Right hindlimb (tissue), 1 donor: ENCODE measurements at places on chromosomes 7 and 10.
A peak's percentile ranks its signal among the peaks of the same experiment; 100 is the strongest.

- no peak for DNase-seq
Observed at GRCh38 chr10:13560597-13560996, 26.2 kb upstream of the PRPF18 start.

DNA sequence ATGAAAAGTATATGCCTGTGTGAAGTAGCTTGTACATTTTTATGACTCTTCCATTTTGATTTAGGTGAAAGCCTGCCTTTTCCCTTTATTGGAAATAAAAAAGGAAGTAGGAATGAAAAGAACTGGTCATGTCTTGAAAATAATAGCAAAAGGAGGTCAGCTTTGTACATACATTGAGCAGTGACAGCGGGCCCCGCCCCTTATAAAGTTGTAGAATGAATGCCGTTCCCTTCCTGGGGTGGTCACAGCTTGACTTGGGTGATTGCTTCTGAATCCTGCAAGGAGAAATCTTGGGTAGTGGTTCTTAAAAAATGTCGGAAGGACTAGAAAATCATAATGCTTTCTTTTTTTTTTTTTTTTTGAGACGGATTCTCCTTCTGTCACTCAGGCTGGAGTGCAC lies 31.7 kb downstream of the CAMK1D start:
- DNase-seq: no peak

GRCh38 chr10:119263951-119264617 lies 56.7 kb downstream of the GRK5 start:
- DNase-seq: no peak

DNA sequence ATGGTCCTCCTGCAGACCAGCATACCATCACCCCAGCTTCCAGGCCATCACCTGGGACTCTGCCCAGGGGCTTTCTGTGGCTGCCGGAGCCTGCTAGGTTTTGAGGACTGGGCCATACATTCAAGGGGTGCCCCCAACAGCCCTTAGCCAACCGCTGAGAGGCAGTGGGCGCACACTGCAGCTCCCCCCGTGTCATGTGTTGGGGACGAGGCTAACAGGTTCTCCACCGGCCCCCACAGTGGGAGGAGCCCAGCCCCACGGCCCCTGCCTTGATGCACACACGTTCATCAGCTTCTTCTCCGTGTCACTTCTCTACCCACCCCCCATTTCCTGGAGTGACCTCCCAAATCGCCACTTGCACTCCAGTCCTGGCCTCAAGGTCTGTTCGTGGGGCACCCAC lies 543.2 kb upstream of the FOXK1 start:
- DNase-seq: no peak

- peak; percentile 60 for DNase-seq
Observed at GRCh38 chr7:95927756-95928155, 155.4 kb downstream of the DYNC1I1 start.

GRCh38 chr10:30784897-30785605 lies 155.5 kb upstream of the LYZL2 start:
- DNase-seq: peak; percentile 85

GRCh38 chr7:132907380-132907940 lies 174.4 kb downstream of the CHCHD3 start:
- no peak for DNase-seq

DNA sequence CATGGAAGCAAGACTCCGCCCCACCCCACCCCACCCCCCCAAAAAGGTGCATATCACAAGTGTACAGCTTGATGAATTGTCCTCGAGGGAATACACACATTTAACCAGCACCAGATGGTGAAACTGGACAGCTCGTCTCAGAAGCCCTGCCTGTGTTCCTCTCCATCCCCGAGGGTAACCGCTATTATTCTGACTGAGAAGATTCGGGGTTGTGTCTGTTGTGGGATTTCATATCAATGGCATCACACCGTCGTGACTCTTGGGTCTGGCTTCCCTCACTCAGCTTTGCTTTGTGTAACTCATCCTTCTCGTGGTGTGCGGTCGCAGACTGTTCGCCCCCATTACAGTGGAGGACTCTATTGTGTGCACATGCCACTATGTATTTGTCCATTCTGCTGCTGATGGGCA lies 18.9 kb downstream of the PODXL start:
- no peak for DNase-seq

DNA sequence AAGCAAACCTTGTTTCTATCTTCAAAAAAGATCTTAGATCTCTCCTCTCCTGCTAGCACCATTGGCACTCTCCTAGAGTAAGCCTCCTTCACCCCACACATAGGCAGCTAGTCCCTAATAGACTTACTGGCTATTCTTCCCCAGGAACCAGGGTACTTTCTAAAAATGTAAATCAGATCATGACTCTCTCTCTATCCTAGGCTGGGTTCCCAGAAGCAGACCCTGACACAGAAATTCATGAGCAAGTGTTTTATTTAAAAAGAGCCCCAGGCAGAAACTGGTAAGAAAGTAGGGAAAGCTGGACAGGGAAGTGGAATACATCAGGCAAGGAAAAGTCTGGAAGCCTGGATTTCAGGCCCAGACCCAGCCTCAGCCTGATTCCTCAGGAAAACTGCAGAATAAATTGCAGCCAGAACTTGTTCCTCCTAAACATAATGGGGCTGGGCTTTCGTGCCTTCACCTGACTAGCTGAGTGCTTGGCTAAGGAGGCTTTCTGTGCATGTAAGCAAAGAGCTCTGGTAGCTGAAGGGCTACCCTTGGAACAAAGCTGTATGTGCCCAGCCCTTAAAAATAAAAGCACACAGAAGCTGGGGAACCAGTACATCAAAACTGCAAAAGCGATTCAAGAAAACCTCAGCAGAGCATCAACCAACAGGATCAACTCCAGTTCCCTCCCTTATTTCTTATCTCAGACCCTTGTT lies 18.8 kb upstream of the SORBS1 start:
- no peak for DNase-seq

- DNase-seq: no peak
Observed at GRCh38 chr7:87310790-87311419, 34.6 kb upstream of the CROT start.

DNA sequence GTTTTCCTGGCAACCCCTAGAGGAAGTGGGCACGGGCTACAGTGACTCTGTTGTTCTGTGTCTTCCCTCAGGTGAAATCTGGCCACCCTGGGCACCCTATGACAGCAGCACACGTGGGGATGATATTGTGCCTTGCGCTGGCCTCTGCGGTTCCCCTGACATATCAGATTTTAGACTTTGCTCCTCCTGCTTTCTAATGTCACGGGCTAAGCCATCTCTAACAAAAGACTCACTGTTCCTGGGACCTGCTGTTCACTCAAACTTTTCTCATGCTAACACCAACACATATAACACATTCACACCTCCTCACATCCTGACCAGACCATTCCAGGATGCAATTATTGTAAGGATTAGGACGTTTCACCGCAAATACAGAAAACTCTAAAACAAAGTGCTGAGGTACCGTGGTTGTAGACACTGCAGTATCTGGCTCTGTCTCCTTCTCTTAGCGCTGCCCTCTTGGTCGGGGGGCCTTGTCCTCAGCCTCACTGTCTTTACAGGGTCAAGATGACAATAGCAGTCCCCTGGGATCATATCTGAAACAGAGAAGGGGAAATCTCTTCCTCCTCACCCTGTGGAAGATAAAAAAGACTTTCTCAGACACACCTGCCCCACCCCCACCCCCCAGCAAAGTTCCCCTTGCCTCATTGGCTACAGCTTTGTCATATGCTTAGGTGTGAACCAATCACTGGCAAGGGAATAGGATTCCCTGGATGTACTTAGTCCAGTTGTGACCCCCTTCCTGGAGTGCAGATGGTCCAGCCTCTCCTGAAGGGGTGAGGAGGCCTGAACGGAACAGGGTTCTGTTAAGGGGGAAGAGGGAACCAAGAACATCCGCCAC lies 14.1 kb downstream of the CHN2 start:
- no peak for DNase-seq

DNA sequence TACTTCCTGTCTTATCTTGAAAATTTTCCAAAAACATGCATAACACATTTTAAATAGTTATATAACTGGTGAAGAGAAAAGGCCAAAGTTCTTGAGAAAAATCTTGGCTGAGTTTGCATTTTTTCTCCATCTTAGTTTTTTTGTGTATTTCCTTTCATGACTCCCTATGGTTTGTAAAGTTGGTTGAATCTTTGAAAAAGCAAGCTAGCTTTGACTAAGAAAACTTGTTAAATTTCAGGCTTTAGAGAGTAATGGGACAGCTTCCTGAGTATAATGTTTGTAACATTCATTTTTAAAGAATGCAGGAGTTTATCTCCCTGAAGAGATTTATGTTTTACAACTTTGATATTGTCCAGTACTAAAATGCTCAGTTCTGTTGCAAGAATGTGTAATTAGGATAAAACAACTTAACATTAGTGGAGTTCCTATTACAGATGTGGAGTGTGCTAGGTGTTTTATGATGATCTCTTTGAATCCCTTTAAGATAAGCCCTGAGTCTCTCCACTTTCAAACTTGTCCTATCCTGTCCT lies 11.1 kb upstream of the HERPUD2 start:
- no peak for DNase-seq

DNA sequence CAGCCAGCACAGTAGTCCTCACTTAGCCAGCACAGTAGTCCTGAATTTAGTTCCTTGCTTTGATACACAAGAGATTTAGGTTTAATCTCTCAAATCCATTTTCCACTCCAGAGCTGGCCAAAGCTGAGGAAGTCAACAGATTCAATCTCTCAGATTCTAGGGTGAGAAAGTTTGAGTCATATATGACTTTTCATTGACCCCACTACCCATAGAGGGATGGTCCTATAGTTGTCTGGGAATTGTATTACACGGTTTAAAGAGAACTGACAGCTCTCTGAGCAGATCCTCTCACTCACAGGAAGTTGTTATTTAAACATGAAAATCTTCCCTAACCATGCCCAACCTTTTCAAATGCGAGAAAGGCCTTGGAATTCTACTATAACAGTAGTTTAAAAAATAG lies 641.8 kb upstream of the SEMA3D start:
- no peak for DNase-seq

DNA sequence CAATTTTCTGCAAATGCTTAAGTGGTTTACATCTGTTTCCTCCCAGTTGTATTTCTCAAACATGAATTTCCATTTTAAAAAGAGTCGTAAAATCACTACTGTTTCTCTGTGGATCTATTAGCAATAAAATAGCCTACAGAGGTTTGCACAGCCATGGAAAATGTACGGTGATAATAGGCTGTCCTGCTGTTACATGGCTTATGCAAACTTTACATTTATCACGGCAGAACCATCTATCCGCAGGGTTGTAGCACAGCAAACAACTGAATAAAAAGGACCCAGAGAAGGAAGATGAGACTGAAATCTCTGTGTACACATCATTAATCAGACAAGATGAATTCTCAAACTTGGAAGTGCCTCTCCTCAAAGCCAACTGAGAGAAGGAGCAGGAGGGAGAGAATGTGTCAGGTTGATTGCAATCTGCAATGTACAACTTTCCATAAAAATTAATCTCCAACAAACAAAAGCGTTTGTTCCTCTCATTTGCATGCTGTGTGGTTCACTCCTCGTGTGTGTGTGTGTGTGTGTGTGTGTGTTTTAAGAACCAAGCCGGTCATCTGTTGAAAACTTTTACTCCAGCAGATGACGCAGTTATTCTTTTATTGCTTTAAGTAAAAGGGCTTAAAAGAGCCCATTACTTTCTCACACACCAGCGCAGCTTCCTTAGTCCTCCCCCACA lies 279.3 kb downstream of the SKAP2 start:
- no peak for DNase-seq

DNA sequence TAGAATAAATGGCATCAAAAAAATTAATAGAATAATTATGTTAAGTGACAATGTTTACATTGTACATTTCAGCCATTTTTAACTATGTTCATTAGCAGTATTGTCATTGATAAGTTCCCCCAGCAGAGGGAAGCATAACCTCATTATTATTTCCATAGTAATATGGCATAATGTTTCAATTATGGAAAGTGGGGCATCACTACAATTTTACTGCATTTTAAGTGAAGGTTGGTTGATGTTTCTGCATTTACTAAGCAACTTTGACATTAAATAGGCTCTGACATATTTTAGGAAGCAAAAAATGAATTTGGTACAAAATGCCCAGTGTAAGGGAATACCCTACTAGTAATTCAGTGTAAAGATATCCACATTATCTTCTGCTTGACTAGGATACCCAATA lies 218.3 kb downstream of the SEMA3A start:
- DNase-seq: no peak

DNA sequence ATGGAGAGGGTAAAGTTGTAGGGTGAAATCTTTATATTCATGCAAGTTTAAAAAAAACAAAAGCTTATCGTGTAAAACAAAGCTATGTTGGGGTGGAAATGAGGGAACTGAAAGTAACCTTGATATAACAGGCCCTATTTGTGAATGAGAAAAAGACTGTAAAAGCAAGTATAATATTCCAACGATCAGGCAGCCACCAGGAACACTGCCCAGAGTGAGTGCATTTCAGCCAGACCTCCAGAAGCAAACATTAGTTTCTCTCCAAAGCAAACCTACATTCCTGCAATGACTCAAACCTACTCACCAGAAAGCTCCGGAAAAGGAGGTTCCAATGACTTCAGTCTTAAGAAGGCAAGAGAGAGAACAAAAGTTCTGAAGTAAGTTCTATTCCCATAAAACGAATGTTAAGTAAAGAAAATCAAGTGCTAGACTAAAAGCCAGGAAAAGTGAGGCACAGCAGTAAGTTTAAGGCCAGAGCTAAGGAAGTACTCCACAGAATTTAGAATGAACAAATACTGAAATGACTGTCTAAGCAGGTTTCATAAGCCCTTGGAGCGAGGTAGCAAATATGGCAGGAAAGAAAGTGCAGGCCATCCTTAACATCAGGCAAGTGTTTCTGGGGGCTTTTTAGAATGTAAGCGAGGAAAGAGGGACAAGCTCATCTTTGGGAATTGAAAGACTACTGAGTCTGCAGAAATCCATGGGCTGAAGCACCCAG lies 493.1 kb downstream of the XPNPEP1 start:
- DNase-seq: peak; percentile 51

GRCh38 chr7:114214466-114214865 lies 200.1 kb upstream of the FOXP2 start:
- DNase-seq: no peak

DNA sequence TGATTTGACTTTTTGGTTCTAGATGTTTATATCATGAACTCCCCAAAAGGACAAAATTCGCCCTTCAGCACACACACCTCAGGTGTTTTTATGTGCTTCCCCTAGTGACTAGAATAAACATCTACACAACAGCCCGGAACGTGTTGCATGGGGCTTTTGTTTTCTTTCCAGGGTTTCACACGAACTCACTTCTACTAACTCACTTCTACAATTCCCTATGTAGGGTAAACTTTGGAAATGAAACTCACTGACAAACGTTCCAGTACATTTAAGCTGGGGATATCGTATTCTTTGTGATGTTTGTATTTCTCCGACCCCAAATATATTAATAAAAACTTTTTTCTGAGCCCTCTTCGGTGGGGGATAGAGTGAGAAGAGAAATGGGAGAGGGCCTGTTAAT lies 1.4 kb downstream of the TRA2A start:
- no peak for DNase-seq

- DNase-seq: peak; percentile 33
Observed at GRCh38 chr10:23693501-23693901, 254.6 kb downstream of the OTUD1 start.

DNA sequence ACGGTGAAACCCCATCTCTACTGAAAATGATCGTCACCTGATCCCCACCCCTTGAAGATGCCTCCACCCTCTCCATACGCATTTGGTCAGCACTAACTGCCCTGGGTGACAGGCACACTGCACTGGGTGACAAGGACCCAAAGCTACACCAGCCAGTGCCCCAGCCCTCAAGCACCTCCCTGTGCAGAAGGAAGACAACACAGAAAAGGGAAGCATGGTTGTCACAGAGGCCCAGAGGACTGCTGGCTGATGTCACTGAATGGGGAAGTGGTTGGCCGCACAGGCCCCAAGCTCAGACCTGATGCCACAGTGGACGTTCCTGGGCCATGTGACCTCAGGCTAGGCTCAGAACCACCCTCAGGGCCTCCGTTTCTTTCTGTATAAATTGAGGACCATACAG lies 4.2 kb upstream of the PILRA start:
- no peak for DNase-seq
